ENCODE measurements at places on chromosomes 6 and 20.

DNA sequence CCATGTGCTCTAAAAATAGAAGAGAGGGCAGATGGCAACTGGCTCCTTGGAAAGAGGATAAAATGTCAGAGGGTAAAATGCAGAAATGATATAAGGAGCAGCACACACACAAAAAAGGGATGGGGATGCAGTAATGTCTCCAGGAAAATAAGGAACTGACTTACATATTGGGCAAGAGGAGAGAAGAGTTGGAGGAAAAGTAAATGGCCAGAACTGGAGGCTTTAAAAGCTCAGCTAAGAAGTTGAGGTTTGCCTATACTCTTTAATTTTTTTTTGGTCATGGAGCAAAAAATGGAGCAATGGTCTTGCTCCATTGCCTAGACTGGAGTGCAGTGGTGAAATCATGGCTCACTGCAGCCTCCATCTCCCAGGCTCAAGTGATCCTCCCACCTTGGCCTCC, 93.7 kb downstream of the SULF2 start:
- no peak for DNase-seq

- no peak for DNase-seq
Observed at GRCh38 chr6:96878143-96878542, 19.5 kb downstream of the NDUFAF4 start.

- no peak for DNase-seq
Observed at GRCh38 chr6:128028183-128028582, 127.3 kb upstream of the THEMIS start.

- no peak for DNase-seq
Observed at GRCh38 chr6:4727217-4727616, 49.0 kb upstream of the CDYL start.

- no peak for DNase-seq
Observed at GRCh38 chr20:41249411-41250281, 67.9 kb downstream of the ZHX3 start.
